ENCODE measurements at places on chromosomes 6 and 20. TPM values are rescaled to one million over a fixed set of nuclear protein-coding genes. Genes with fewer than 3 reads are reported as not detected.

The SLC22A2 gene
- 0.04 TPM for polyA plus RNA-seq

The FLRT3 gene
- 96.3 TPM for polyA plus RNA-seq

The EEF1A2 gene
- 29.7 TPM for polyA plus RNA-seq

The CNBD2 gene
- 5.5 TPM for polyA plus RNA-seq

The TRDN gene
- 0.09 TPM for polyA plus RNA-seq

GRCh38 chr6:38417521-38417920, 222.2 kb downstream of the BTBD9 start:
- no peak for DNase-seq

- no peak for DNase-seq
These were observed 11.8 kb downstream of the TOX2 start for GRCh38 chr20:43926287-43927050.

DNA sequence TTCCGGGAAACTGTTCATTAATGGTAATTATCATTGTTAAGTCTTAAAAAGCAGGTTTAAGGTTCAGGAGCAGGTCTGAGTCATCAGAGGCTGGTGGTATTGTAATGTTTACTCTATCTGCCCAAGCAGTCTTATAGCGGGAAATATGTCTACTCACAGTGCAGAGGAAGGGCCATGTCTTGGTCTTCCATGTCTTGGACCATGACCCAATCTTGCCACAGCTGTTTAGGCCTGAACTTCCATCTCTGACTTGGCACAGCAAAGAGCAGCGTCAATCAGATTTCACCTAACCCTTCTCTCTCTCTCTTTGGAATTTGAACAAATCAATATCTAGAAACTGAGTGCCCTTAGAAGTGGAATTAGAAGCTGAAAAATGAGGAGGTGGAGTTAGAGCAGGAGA, 25.8 kb downstream of the SLC2A12 start:
- peak; percentile 38 for DNase-seq

GRCh38 chr6:74510878-74511277, 695.0 kb downstream of the COL12A1 start:
- DNase-seq: no peak

DNA sequence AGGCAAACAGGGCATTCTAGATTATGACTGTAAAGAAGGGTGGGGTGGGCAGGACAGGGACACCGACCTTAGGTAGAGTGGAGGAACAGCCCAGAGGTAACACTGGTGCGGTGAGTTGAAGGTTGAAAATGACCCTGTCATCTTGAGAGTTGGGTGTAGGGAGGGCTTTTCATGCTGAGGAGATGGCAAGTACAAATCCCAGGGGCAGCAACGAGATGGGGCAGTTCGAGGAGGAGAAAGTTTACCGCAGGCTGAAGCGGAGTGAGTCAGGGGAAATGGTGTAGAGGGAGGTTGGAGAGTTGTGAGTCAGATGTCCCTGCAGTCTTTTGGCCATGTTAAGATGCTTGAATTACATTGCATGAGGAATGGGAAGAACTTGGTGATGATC, 101.1 kb downstream of the HIVEP1 start:
- no peak for DNase-seq

- no peak for DNase-seq
These were observed 68.8 kb downstream of the CDS2 start for GRCh38 chr20:5195655-5196054.

DNA sequence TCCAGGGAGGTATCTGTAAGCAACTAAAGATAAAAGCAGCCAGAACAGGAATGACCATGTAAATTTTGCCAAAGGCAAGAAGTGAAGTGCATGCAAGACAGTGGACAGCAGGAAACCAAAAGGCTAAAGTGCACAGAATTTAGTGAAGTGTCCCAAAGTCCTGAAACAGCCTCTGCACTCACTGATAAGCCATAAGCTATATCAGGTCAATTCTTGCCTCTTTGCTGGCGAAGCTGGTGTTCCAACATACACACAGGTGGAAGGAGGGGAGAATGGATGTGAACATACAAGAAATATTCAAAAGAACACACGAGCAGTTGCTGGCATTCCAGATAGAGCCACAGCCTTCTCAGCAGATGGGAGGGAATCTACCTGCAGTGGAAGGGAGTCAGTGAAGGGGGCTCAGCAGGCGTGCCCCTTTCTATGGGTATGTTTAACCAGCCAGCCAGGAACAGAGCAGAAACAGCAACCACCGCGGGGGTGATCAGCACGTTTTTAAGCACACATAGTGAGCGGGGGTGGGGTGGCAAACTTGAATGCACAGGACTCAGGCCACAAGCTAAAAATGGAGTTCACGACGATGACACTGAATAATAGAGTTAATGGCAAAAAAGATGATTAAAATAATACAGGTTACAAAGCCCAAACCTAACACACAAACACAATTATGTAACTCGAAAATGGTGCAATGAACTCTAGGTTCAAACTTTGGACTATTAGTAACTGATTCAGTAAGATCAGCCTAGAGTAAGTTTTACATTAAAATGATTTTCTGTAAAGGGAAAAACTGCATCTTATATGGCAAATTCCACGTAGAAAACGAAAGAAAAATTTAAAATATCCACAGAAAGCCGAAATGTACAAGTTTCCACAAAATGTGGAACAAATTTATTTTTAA, 1.2 kb downstream of the ECI2 start:
- peak; percentile 43 for DNase-seq

- DNase-seq: no peak
These were observed 166.1 kb upstream of the TNFAIP3 start for GRCh38 chr6:137700751-137701477.

- peak; percentile 65 for DNase-seq
These were observed 19.6 kb downstream of the TTPAL start for GRCh38 chr20:44495257-44495656.

DNA sequence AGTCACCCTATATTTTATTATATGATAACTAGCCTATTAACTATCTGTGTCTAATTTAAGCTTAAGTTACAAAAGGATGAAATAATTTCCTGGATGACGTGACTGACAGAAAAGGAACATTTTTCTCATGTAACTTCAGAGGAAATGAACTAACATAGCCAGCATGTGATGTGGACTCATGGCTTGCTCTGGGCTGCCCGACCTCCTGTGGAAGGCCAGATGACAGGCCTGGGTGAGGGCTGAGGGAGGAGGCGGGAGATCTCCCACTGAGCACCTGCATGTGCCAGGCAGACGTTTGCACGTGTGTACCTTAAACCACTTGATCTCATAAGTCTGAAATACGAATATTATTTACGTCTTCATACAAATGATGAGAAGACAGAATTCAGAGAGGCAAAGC, 321.1 kb downstream of the SYNE1 start:
- DNase-seq: no peak

Data from large intestine (tissue), 12 donors.